ENCODE measurements at places on chromosomes 1 and 21. TPM values are rescaled to one million over a fixed set of nuclear protein-coding genes. Genes with fewer than 3 reads are reported as not detected.

DNA sequence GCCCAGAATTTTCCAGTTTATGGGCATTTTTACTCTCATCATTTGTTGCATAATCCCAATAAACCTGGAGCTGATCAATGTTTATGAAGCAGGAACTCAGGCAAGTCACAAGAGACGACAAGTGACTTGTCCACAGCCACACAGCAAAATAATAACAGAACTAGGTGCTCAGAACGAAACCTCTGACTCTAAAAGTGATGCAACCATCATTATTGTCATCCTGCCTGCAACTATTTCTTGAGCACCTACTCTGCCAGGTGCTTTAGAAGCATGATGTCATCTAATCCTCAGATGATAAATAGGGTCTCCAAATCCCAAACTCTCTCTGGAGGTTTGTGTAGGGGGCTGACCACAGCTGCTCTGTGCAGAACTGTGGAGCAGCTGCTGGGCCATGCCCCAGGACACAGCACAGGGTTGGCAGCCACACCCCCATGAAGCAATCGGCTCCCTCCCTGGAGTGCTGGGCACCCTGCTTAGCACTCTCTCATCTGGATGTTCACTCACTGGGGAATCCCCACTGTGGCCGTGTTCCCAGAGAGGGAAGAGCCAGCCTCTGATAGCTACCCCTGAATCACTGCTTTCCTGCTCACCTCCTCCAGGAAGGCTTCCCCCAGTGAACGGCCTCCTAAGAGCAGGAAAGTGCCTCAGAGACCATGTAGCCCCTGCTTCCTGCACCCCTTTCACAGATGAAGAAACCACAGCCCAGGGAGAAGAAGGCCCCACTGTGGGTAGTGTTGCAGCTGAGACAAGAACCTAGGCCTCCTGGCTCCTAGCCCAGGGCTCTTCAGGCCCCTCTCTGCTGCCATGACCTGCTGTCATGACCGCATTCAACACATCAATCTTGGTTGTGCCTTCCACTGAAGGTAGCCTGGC is 2.1 kb downstream of the TTC22 start:
- no peaks in the 10 kb centered on the region for H3K27me3 ChIP-seq
- no peaks in the 10 kb centered on the region for H3K36me3 ChIP-seq
- H3K4me3 ChIP-seq = peak overlapping the region; percentile 82
- H3K4me1 ChIP-seq = peaks cover 25% of the 10 kb centered on the region

The TGFB2 gene
- total RNA-seq = not detected

GRCh38 chr1:39818482-39818881 is 29.8 kb upstream of the BMP8B start:
- no peaks in the 10 kb centered on the region for H3K36me3 ChIP-seq
- no peak overlapping the region for H3K4me3 ChIP-seq
- no peak overlapping the region for H3K27ac ChIP-seq

- no peak overlapping the region for H3K27ac ChIP-seq
- H3K4me3 ChIP-seq = no peak overlapping the region
These were observed 4.6 kb downstream of the BLACAT1 start for GRCh38 chr1:205451202-205451601.
